BE2C (cell line): ENCODE measurements at places on chromosomes 7 and 10.

DNA sequence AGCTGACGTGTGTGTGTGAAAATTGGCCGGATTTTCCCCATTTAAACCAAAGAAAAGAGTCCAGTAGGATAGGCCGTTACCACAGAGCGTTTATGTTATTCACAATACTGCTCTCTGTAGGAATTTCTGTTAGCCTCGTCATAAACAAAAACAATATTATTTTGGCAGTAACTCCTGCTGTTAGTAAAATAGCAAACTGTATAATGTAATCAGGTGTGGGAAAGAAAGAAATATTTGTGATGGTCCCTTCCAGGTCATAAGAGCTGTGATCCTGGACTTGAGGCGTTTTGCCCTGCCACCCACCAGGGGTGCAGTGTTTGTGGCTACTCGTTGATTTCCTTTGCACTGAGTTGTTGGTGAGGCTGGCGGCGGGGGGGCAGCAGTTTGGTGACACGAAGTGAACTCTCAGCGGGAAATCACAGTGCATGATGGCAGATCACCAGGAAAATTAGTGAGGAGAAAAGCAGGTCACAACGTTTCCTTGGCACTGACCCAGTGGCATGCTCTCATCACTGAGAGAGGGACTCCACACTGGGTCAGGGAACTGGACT, 2.8 kb downstream of the EEPD1 start:
- peak; percentile 37 for DNase-seq

DNA sequence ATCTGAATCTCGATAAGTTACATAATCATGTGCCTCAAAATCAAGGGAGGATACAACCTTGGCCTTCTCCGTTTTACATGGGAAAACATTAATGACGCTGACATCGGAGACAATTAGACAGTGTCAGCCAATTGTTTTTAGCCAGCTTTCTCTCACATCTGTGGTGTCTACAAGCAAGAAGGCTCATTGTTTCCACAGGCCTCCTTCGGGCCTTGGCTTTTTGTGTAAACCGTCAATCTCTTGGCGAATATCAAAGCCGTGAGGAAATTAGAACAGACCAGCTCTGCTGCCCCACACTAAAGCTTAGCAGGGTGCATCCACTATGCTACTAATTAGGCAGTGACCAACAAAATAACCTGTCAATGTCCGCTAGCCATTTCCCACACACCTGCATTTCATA, 43.2 kb downstream of the VAX1 start:
- DNase-seq = no peak

DNA sequence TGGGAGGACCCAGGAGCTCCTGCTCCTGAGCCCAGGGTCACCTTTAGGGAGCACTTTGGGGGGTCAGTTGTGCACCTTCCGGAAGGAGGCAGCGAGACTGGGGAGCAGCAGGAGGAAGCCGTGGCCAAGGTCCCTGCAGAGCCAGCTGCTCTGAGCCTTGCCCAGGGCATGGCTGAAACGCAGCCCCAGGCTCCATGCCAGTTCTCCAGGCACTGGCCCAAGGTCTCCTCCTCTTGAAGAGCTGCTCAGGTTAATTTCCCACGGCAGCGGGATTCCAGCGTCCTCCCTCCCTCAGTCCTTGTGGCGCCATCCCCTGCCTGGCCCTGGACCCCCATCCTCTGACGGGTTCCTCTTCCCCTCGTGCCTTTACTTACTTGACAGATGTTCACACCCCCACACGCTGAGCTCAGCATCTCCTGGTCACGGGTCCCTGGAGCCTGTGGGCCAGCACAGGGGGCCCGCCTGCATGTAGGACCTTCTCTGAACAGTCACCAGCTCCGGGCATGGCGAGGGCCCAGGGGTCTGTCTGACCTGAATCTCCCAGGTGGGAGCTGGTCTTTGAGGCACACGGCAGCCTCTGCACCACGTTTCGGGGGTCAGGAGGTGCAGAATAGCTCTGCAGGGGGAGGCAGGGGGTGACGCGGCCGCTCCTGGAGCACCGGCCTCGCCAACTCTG, 16.7 kb upstream of the CFAP46 start:
- no peak for DNase-seq

- DNase-seq = peak; percentile 28
Observed at GRCh38 chr10:84026821-84027257, 112.5 kb upstream of the GHITM start.

- no peak for DNase-seq
Observed at GRCh38 chr10:45243261-45243660, 72.1 kb downstream of the OR13A1 start.

DNA sequence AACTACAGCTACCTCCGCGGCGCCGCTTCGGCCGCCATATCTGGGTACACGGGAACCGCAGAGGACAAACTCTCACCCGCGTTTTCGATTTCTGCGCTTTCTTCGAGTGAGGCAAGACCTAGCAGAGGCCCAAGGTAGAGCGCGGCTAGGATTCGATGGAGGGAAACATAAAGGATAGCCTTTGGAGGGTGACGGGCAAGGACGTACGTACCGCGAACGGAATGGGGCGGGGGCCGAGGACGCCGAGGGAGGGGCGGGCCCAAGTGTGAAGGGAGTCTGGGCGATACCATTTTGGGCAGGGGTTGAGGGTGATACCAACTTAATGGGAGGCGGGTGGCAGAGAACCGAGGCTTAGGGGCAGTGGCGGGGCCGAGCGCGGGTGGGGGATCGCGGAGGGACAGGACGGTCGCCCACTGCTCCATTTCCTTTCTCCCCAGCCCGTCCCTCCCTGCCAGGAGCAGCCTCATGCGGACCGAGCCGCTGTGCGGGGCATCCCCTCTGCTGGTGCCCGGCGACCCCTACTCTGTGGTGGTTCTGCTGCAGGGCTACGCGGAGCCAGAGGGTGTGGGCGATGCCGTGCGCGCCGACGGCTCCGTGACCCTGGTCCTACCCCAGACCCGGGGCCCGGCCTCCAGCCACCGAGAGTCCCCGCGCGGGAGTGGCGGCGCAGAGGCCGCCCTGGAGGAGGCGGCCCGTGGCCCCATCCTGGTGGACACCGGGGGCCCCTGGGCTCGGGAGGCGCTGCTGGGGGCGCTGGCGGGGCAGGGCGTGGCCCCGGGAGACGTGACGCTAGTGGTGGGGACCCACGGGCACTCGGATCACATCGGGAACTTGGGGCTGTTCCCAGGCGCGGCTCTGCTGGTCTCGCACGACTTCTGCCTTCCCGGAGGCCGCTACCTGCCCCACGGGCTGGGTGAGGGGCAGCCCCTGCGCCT, at the start of gene MBLAC1:
Gene MBLAC1, plus strand, starts transcription at position 37 of the 935 bp plus-strand sequence. Its CDS starts 429 bp downstream, at position 466.
- peak; percentile 88 for DNase-seq

DNA sequence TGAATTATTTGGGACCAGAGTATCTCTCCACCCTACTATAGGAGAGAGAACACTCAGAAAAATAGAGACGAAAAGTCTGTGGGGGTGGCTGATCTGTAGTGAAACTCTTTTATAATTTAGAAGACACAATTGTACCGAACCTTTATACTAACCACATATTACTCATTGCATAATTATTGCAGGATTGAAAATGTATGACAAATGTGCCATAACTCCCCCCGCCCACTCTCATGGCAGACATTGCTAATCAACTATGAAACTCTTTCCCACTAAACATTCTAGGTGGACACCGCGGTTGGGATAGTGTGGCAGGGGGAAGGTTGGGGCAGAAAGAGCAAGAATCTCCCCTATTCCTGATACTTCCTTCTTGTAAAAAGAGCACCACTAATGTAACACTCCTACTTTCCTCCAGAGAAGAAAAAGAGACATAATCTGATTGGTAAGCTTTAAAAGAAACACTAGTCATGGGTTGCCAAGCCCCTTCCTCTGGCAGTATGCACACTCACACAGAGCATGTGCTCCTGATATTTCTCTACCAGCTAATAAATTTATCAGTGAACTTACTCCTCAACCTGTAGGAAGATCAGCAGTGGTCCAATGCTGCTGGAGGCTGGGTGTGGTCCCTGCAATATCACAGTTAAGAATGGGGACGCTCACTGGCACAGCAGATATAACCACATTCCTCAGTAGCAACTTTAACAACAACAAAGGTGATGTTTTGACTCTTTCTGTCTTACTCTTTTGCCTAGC, 18.7 kb upstream of the ARID5B start:
- DNase-seq = no peak

DNA sequence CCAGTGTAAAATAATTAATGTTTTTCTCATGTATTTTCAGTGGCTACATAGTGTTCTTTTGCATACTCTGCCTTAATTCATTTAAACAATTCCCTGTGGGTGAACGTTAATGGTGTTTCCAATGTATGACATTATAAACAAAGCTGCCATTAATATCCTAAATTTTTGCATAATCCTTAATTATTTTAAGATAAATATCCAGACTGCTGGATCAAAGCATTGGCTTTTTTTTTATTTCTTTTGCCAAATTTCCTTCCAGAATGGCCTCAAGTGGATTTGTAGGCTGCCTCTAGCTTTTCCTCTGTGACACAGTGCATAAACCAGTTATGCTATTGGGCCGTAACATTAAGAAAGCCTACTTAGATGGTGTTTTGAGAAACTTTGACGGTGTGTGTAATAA, 29.5 kb downstream of the MCM10 start:
- DNase-seq = no peak

DNA sequence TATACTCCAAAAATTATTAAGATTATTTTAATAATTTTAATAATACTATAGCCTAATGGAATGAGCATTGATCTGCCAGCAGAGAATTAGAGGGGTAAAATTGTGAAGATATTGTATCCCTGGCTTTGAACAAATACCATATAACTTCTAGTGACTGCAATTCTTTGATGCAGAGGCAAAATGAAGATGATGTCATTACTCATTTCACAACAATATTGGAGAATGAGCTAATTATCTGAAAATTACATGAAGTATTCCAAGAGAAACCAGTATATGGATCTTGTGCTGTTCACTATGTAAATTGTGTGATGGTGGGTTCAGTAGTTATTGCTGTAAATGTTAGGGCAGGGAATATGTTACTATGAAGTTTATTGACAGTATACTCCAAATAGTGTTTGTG, 80.2 kb downstream of the CFTR start:
- DNase-seq = no peak

GRCh38 chr7:57425969-57426628, 23.9 kb upstream of the ZNF716 start:
- no peak for DNase-seq

- DNase-seq = no peak
Observed at GRCh38 chr7:139046143-139046542, 10.3 kb upstream of the ZC3HAV1L start.

DNA sequence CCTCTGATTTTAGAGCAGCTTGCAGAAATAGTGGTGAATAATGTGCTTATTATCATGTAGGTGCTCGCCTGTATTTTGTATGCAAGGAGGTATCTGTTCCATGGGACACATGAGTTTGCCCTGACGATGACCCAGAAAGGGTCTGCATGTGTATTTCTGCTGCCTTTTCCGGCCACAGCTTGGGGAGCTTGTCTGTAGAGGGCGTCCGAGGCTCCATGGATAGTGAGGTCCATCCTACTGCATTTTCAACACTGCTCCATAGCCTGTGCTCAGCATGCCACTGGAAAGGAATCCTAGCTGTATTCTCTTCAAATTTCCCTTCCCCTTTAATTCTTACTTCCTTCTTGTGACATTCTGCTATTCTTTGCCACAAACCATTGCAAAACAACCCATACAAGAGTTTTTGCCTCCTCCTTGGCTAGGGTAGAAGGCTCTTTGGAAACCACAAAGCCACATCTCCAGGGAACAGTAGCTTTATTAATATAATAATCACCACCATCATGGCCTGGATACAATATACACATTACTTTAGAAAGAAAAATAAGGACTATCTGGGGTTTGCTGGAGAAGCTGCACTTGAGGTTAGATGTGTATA, 127.7 kb downstream of the DYNC1I1 start:
- DNase-seq = peak; percentile 50
